ENCODE measurements at places on chromosomes 5 and 9.

- no peak for DNase-seq
Measured at GRCh38 chr5:106397700-106398099, 1273.0 kb downstream of the EFNA5 start.

DNA sequence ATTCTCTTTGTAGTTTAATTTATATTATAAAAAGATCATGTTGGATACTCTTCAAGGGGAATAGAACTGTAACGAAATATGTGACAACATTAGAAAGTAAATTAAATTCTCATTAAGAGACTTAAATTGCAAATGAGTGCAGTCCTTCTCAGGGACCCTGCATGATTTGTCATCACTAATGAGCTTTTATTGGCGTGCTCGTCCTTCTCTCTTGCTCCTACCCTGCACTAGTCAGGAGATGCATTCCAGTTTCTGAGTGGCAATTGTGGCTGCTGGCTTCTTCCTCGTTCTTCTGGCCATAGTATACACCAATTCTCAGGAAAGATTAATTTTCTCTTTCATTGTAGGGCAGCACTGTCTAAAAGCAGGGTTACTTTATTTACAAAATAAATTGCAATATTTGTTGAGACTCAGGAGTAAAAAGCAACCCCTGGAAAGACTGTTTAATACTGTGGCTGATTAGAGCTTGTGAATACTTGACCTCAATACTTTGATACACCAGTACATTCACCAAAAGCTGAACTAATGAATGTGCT is 376.3 kb upstream of the CHD1 start:
- DNase-seq = no peak

- no peak for DNase-seq
Measured at GRCh38 chr5:82862261-82862660, 214.9 kb downstream of the TMEM167A start.

DNA sequence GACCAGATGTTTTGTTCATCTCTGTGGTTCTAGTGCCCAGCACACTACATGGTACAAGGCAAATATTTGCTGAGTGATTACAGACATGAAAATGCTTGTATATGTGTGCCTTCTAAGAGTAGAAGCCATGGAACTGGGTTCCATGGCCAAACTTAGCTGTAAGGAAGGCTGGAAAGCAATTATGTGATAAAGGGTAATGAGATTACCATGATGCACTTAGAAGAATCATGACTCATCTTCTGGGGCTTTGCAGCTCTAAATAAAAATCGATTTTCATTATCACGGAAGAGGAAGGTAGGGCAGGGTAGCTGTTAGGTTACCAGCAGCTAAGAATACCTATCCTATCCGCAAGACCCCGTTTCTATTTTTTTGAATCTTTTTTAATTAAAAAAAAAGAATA is 28.0 kb downstream of the RFK start:
- DNase-seq = no peak

DNA sequence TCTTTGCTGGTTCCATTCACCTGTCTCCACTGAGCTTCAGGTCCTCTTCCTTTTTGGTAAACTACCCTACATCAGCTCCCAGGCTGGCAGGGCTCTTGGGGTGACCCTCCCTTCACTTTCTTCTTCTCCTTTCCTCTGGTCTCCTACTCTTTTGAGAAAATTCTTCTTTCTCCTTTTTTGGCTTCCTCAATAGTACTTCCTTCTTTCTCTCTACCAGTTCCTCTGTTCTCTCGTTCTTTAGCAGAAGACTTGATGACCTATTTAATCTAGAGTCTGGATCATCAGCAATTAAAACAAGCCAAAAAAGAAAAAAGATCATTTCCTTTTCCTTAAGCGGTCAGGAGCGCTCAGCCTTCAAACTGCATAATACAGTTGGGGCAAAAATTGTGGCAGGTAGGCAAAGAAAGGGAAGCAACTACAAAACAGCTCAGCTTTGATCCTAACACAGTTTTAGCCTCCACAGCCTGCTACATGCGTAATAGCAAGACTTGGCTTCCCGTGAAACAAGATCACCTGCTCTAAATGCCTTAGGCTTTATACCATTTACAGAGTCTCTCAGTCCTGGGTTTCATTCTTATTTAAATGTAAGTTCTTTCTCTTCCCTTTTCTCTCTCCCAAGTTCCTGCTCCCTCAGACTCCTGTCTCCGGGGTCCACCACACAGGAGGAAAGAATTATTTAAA is 14.0 kb upstream of the GSN start:
- DNase-seq = no peak

- no peak for DNase-seq
Measured at GRCh38 chr5:159855476-159856191, 60.6 kb upstream of the ADRA1B start.

DNA sequence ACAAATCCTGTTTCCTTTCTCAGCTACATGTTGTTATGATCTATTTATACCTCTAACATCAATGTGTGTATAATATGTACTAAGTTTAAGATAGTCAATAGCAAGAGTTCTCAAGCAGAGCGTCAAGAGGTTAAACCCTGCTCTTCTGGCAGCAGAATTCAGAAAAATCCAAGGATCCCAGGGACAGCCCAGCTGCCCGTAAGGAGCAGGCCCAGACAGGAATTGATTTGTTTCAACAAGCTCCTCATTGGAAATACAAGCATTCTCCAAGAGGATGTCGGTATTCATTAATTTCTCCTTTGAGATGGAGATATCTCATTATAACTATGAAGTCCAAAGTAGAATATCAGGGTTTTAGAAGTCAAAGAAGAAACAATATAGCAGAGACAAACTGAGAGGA is 14.9 kb downstream of the EFNA5 start:
- no peak for DNase-seq

DNA sequence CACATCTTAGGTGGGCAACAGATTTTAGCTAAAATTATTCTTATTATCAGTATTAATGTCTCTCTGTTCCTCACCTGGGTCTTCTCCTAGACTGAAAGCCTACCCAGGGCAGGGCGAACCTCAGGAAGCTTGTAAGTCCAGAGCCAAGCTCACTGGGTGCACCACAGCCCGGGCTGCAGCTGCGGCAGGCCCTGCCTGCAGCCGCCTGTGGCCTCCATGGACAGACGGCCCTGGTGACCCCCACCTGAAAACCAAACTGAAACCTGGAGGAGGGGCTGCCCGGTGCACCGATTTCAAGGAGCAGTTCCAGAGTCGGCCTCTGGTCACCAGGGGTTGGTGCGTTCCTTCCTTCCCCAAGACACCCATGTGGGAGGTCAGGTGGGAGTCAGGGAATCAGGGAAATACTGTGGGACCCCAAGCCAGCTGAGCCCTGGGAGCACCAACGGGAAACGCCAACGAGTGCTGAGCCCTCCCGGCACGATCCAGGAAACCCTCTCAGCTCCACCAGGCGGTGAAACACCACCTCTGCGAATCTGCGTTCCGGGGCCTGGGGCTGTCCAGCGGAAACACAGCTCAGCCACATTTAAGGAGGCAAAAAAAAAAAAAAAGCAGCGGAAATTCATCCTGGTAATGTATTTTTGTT is 68.6 kb upstream of the PPP1R26 start:
- DNase-seq = no peak

DNA sequence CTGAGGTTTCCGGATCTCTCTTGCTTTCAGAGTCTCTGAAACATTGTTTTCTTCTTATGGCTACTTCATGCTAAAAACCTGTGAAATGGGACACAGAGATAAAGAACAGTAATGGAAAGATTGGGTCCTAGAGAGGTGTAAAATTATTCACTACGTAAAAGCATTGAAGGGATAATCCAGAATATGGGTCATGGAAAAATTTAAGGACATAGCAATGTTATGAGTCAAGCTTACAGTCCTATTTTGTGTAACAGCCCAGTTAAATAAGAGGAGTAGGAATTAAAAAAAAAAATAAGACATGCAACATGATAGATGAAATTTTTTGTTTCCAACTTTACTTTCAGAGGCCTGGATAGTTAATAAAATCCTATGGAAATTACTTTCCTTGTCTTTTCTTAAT is 61.9 kb upstream of the ELL2 start:
- no peak for DNase-seq

DNA sequence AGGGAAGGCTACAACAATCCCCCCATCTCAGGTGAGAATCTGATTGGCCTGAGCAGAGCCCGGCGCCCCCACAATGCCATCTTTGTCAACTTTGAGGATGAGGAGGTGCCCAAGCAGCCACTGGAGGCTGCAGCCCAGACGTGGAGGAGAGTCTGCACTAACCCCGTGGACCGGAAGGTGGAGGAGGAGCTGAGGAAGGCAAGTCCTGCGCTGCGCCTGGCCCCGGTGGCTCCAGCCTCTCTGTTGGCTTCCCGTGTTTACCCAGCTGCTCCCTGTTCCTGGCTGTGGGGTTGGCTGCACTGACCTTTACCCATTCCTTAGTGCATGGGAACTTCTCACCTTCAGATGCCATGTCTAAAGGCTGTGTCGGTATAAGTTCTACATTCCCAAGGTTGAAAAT is 11.0 kb upstream of the CEL start:
- no peak for DNase-seq

- DNase-seq = peak; percentile 53
Measured at GRCh38 chr9:133359399-133360175, 3.2 kb downstream of the SURF2 start.

DNA sequence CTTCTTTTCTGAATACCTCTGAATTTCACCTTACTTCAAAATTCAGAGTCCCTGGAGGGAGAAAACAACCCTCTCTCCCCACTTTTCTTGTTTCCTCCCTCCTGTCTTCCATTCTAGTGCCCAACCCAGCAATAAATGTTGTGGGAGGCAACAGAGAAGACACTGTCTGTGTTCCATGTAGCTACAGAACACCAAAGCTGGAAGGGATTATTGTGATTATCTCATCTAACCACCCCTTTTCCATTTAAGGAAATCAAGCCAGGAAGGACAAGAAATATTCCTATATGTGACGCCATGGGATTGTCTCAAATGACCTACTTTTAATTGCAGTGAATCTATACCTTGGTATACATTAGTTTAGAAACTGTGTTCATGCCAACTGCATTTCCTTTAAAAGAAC is 476.6 kb upstream of the TNC start:
- no peak for DNase-seq

DNA sequence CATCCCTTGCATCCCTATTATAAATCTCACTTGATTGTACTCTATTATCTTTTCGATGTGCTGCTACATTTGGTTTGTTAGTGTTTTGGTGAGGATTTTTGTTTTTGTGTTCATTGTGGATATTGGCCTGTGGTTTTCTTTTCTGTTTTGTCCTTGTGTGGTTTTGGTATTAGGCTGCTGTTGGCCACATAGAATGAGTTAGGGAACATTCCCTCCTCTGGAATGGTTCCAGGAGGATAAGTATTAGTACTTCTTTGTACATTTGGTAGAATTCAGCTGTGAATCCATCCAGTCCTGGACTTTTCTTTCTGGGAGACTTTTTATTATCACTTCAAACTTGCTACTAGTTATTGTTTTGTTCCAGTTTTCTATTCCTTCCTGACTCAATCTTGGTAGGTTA is 287.2 kb downstream of the CWC27 start:
- DNase-seq = no peak

DNA sequence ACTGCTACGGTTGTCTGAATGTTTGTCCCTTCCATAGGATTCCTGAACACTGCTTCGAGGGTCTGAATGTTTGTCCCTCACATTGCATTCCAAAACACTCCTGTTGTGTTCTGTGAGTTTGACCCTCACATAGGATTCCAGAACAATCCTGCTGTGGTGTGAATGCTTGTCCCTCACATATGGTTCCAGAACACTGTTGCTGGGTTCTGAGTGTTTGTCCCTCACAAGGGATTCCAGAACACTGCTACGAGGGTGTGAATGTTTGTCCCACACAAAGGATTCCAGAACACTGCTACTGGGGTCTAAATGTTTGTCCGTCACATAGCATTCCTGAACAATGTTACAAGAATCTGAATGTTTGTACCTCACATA is 201.2 kb downstream of the FOXD4L6 start:
- DNase-seq = no peak

DNA sequence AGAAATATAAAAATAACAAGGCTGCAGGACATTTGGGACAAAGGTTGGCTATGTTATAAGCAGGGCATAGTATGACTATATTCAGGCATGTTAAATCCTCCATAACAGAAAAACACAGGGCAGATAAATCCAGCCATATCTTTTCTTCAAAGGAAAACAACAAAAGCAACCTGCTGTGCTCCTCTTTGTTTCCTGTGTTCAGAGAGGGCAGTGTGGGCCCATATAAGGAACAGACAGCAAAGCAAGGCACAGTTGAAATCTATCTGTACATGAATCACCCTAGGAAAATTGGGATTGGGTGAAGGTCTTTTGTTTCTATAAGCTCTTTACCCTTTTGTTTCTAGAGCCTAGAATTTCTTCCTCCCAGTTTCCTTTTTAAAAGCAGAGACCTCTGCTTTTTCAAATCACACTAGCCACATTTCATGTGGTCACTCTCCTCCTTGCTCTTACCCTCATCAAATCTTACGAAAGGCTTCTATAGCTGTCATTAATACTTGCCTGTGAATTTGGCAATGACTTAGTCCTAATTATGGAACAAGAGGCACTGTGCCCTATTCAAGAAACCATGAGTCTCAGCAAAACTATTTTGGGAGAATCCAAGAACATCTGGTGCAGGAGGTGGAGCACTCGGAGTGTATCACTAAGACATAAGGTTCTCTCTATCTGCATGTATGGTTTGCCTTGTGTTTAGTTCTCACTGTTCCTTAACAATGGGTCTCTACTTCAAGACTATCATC is 1.8 kb downstream of the GZMA start:
- DNase-seq = peak; percentile 18

DNA sequence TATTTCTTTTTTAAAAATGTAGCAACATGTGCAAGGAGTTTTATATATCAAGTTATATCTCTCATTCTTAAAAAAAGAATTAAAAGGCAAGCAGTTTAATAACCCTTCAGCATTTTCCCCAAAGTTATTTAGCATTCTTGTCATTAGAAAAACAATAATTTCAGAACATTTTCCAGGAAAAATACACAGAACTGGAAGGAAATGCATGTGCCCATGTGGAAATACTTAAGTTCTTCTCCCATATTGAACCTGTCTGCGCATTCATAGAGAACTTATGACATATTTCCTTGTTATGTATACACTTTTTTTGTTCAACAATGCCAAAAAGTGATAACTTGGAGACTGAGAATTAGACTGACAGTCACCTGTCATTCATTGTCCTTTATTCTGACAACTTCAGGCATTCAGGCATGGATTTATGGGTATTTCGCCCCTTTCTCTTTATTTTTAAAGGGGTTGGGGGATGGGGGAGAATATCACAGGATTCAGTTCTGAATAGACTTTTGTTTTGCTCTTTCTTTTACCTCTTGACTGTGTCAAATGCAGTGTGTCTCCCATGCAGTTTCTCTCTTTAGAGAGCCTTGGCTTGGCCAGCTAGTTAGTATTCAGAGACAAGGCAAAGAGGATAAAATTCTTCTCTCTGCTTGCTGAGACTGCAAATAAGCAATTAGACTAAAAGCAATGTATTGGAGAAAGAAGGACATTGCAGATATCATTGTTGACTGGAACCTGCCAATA is 701.0 kb downstream of the NR2F1-AS1 start:
- DNase-seq = no peak

GRCh38 chr5:159031915-159032314 is 67.8 kb downstream of the EBF1 start:
- no peak for DNase-seq
